NCI-H526 treated with DMSO at 0.1 percent for 48 hours (cell line): ENCODE measurements at places on chromosomes 3 and 15.

GRCh38 chr3:139112230-139112558 lies 67.5 kb upstream of the PRR23C start:
- DNase-seq: peak; percentile 46

- no peak for DNase-seq
Observed at GRCh38 chr3:9250236-9250635, 790 bp upstream of the SRGAP3 start.

DNA sequence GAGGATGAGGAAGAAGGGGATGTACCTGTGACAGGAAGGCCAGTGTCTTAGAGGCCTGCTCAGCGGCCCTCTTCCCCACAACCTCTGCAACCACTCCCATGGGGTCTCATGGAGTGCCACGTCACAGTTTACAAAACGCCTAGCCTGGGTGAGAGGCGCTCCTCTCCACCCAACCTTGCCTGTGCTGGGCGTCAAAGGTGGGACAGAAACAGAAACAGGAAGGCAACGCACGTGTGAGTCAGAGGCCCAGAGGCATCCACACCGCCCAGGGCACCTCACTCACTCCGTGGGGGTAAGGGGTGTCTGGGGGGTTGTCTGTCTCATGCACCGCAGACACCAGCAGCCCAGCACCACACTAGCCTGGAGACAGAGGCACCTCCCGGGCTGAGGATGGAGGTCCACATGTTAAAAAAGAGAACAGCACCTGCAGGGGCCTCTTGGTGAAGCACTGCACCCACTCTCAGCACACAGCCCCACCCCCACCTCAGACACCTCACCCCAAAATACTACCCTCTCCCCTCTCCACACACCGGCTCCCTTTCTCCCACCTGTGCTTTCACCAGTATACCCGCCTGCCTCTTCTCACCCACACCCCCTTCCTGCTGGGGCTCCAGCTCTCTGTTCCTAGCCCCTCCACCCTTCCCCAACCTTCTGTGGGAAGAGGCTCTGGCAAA lies 4.7 kb upstream of the CALML4 start:
- no peak for DNase-seq

DNA sequence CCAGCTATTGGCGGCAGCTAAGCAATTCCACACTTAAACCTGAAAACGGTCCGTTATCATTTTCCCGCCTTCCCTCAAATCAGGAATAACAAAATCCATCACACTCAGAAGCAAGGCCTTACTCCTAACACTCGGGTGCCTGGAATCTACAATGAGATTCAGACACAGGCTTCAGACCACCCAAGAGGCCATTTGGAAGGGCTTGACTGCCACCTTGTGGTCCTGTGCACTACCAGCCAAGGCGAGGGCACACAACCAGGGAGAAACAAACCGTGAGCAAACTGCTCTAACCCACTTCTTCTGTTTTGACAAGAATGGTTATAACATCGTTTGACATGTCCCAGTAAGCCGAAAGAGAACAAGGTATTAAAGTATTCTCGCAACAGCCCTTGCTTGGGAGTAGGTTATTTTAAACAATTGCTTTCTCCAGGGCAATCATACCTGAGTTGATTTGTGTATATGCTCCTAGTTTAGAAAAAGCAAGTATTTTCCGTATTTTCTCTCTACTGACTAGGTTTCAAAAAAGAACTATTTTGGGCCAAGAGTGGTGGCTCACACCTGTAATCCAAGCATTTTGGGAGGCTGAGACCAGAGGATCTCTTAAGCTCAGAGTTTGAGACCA lies 40.1 kb upstream of the TAFA4 start:
- peak; percentile 2 for DNase-seq

- DNase-seq: no peak
Observed at GRCh38 chr3:153084431-153084830, 77.6 kb upstream of the RAP2B start.

DNA sequence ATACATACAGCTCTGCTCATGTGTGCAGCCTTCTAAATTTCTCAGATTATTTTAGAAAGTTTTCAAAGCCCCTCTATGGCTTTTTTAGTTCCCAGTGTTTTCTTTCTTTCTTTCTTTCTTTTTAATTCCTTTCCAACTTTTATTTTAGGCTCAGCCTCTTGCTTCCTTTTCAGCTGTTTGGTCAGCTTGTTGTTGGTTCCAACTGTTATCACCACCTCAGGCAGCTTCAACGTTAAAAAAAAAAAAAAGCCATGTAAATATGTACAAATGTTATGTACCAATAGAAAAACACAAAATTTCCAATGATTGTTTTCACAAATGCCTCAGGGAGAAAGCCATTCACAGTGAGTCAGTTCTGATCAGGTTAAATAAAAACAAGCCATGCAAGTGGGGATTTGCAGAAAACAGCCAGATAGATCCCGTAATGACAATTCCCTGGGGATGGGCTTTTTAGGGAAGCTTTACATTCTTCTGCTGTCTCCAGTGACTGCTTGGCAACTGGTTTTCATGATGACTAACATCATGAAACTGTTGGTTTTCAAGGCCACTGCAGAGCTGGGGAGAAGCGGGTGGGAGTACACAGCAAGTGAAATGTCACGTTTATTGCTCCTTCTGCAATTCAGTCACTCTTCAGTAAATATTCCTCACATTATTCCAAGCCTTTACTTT lies 908.4 kb downstream of the EPHA3 start:
- no peak for DNase-seq

GRCh38 chr15:100627789-100628395 lies 25.5 kb downstream of the ASB7 start:
- DNase-seq: peak; percentile 34

DNA sequence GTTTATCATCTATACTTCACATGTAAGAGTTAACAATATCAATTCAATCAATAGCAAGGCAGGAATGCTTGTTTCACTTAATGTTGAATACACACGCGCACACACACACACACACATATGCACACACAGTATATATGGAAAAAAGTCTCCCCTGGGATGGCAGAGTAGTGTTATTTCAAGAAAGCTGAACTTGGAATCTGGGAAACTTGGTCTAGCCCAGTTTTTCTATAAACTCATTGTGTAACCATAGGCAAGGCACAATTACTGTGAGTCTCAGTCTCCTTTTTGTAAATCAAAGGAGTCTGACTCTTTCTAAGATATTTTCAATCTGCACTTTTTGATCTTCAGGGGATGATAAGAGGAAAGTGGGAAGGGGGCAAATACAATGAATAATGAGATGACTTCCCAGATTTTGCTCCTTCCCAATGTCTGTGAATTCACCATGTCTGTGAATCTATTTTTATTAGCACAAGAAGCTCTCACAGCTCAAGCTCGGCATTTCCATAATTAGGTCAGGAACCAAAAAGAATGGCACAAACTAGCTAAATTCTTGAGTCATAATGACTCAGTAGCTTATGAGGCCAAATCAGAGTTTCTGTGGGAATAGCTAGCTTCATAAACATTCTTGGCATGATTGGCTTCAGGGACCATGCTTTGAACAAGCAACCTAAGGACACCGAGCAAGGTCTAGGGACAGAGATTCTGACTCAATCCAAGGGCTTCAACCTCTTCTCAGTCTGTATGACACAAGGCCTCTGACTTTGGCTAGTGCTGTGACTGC lies 227.4 kb upstream of the DCBLD2 start:
- no peak for DNase-seq

DNA sequence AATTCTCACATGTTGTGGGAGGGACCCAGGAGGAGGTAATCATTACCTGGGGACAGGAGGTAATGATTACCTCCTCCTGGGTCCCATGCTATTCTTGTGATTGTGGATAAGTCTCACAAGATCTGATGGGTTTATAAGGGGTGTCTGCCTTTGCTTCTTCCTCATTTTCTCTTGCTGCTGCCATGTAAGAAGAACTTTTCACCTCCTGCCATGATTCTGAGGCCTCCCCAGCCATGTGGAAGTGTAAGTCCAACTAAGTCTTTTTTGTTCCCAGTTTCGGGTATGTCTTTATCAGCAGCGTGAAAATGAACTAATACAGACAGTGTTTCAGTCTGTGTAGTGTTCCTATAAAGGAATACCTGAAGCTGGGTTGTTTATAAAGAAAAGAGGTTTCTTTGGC lies 13.1 kb upstream of the KCTD6 start:
- DNase-seq: no peak

- no peak for DNase-seq
Observed at GRCh38 chr3:31288641-31289100, 244.1 kb upstream of the STT3B start.

GRCh38 chr3:73094129-73094528 lies 32.7 kb downstream of the EBLN2 start:
- DNase-seq: peak; percentile 26

DNA sequence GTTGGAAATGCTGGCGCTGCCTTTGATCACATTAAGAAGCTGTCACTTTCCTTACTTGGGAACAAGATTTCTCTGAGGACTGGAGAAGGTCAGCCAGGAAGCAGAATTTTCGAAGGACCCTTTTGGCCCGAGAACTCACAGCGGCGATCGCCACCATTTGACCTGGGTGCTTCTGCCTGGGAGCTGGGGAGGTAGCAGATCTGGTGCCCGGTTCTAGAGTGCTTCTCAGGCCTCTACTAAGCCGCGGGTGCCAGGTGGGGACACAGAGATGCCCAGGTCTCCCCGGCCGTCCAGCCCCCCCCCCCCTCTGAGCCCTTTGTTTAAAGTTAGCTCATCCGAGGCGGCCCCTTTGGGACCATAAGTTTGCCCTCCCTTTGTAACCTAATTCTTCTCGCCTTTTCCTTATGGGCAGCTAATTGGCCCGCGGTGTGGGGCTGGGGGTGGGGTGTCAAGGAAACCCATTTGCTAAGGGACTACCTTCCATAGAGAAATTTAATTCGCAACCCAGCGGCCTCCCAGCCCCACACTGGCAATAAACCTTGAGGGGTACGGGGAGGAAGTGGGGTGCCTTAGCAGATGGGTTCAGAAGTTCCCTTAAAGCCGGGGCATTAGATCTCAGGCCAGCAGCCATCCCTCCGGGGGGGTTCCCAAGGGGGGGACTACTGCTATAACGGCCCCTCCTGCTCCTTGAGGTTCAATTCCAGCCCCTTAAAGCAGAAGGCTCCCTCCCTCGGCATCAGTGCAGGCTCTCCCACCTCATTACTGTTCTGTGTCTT lies 1.9 kb downstream of the GATA2 start:
- DNase-seq: peak; percentile 82

GRCh38 chr3:21745966-21746365 lies 5.0 kb downstream of the ZNF385D start:
- DNase-seq: no peak

- DNase-seq: no peak
Observed at GRCh38 chr3:89171687-89172545, 64.5 kb downstream of the EPHA3 start.

- peak; percentile 6 for DNase-seq
Observed at GRCh38 chr3:42192334-42193200, 73.4 kb downstream of the CCK start.

GRCh38 chr3:2944628-2945027 lies 165.5 kb downstream of the IL5RA start:
- DNase-seq: no peak

GRCh38 chr15:29102911-29103823 lies 166.5 kb downstream of the NSMCE3 start:
- DNase-seq: no peak

GRCh38 chr3:183924543-183924942 lies 39.9 kb upstream of the PARL start:
- no peak for DNase-seq

GRCh38 chr15:85091990-85092389 lies 110.3 kb downstream of the PDE8A start:
- no peak for DNase-seq

- DNase-seq: no peak
Observed at GRCh38 chr3:112395181-112395895, 62.4 kb downstream of the CD200 start.

DNA sequence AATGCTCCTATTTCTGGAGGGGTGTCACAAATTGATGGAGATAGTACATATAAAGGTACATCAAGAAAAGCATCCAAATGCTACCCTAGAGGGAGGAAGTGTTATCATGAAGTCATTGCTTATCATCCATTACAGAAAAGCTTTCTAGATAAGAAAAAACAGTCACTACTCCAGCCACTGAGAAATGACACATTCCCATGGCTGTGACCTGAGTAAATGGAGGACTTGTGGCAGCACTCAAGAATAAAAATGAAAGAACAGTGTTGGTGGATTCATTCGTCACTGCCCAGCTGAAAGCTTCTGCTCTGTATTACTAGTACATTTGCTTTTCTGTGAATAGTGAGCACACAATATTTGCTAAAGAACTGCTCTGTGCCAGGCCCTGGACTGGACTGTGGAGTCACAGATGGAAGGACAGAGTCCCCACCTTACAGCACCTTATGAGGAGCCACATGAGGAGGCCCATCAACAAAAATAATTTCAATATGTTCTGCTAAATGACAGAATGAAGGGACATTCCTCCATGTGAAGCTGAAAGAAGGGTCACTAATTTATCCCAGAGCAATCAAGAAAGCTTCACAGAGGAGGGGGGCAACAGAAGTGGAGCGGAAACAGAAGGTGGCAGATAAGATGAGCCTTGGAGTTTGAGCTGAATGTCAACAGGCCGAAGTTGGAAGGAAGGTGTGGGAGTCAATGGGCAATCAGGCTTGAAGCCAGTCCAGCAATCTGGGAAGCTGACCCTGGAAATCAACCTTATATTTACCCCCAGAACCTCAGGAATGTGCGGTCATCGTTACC lies 343.5 kb upstream of the TRIM42 start:
- DNase-seq: no peak

DNA sequence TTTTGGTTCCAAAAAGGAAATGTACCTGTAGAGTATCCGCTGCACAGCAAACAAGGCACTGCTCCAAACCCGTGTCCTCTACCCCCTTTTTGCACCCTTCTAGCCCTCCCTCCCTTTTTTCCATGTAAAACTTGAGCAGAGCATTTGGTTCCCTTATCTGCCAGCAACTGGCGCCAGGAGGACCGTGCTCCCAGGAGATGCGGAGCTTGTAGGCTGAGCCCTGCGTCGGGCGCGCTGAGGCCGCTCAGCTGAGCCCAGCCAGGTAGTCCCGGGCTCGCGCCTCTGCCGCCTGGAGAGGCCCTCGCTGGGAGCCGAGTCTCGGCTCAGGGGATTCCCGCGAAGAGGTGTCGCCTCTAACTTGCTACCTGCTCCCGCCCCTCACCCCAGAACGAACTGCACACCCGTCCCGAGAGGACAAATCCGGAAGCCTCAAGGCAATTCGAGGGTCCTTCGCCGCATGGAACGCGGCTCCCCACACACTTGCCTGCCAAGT lies 575 bp downstream of the TRPM7 start:
- DNase-seq: peak; percentile 68

- no peak for DNase-seq
Observed at GRCh38 chr3:101185341-101185740, 135.0 kb downstream of the IMPG2 start.

- DNase-seq: no peak
Observed at GRCh38 chr3:99895131-99895696, 77.6 kb downstream of the CMSS1 start.
